Activated T-cell treated with anti-CD3 and anti-CD28 coated beads, Interleukin-2, amount 50 U/mL, for 48 hours (primary cell): ENCODE measurements at places on chromosomes 4 and X.

DNA sequence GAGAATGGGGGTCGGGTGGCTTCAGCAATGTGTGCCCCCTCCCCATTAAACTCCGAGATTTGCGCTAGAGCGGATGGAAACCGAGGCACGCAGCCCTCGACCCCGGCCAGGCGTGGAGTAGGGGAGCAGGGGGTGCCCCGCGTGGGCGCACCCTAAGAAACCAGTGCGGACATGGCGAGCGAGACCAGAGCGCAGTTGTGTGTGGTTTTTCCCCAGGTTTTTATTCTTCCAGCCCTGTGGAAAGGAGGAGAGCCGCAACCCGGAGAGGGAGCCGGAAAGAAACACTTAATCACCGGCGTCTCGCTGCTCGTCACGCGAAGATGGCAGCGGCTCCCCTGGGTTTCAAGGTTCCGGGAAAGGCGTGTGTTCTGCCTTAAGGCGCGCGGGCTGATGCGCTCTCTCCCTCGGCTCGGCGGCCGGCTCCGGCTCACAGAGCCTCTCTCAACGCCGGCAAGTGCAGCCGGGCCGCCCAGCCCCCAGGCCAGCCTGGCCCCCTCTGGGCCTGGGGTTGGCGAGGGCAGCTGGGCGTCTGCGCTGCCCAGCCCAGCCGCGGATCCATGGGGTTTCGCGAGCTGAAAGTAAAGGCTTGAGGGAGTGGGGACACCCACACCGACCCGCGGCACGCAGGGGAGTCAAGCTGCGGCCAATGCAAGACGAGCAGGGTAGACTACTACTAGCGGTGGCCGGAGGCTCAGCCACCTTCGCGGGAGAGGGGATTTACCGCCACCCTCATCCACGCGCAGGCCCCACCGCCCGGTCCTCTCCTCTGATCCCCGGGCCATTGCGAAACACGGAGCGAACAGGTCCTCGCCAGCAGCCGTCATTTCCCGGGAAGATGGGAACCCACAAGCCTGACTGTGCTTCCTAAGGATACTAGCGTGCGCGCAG is 74.0 kb upstream of the BCOR start:
- peak; percentile 59 for DNase-seq

GRCh38 chr4:112854420-112854819 is 195.0 kb upstream of the ANK2 start:
- DNase-seq: no peak

GRCh38 chr4:177271915-177272766 is 37.5 kb upstream of the NEIL3 start:
- DNase-seq: no peak

DNA sequence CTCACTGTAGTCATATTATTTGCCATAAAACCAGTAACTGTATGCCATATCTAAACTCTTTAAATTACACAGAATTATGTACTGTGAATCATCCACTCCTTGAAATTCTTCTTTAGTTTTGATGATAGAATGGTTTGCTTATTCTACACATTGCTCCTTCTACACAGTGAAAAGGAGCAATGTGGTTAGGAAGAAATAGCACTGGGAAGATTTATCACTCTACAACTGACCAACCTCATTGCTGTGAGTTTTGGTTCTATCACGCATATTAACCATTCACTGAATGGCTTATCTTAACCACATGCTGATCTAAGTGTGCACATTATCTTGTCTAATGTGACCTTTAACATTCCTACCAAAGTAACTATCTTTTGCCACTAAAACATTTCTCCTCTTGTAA is 415.7 kb upstream of the NDST4 start:
- no peak for DNase-seq

GRCh38 chr4:141036786-141037185 is 96.5 kb downstream of the RNF150 start:
- DNase-seq: no peak

GRCh38 chr4:2256781-2257191 is 5.1 kb downstream of the MXD4 start:
- peak; percentile 14 for DNase-seq

- DNase-seq: no peak
Measured at GRCh38 chrX:146994163-146994562, 179.6 kb upstream of the CXorf51A start.

GRCh38 chrX:37455381-37455780 is 106.2 kb downstream of the PRRG1 start:
- DNase-seq: no peak

DNA sequence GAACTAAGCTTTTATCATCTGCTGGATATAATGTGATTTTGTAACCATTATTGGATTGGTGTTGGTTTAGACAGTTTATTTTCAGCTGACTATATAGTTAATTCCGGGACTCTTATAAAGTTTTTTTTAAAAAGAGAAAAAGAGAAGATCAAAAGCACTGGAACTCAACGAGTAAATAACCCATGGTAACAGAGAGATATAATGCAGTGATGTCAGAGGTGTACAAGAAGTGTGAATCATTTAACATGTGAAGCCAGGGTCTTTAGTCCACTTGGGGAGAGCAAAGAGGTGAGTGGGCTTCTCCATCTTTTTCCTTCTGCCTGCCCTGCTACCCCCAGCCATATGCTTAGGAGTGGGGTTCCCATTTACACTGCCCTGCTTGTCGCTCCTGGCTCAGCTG is 3.2 kb downstream of the TMEM165 start:
- no peak for DNase-seq

GRCh38 chrX:22652596-22652995 is 347.2 kb upstream of the DDX53 start:
- no peak for DNase-seq

GRCh38 chr4:182540496-182540895 is 297.3 kb downstream of the TENM3 start:
- no peak for DNase-seq

- no peak for DNase-seq
Measured at GRCh38 chr4:36088542-36088941, 155.8 kb downstream of the ARAP2 start.

GRCh38 chrX:20437683-20438082 is 171.0 kb upstream of the RPS6KA3 start:
- no peak for DNase-seq

- no peak for DNase-seq
Measured at GRCh38 chr4:142036795-142037583, 400.6 kb downstream of the IL15 start.

DNA sequence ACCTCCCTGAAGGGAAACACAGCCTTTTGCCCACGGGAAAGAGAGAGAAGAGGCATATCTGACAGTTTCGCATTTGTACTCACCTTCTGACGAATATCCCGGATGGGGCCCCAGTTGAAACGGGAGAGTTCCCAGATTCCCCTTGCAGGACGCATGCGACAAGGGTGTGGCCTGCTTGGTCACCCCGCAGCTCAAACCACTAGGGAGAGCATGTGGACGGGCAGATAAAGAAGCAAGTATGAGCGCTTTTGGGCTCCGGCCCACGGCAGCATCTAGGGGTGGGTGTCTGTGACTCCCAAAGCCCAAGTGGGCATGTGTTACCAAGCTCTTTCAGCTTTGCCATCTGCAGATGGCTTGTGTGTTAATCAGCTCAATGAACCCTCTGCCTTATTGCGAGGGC is 70.1 kb upstream of the MED14 start:
- DNase-seq: no peak

DNA sequence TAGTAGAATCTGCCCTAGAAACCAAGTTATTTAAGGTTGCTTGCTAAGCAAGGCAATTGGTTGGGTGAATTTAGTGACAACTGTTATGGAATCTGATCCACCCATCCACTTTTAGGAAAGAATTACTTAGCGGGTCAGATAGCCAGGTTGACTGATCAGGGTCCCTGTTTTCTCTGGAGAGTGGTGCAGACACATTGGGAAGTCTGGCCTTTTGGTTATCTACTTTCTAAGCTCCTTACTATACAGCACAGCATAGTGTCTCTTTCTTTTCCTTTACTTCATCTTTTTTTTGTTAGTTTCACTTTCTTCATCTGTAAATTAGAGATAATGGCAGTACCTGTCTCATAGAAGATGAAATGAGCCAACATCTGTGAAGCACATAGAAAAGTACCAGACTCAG is 7.4 kb downstream of the HERC3 start:
- no peak for DNase-seq

- DNase-seq: no peak
Measured at GRCh38 chrX:14843666-14844065, 29.2 kb downstream of the FANCB start.

DNA sequence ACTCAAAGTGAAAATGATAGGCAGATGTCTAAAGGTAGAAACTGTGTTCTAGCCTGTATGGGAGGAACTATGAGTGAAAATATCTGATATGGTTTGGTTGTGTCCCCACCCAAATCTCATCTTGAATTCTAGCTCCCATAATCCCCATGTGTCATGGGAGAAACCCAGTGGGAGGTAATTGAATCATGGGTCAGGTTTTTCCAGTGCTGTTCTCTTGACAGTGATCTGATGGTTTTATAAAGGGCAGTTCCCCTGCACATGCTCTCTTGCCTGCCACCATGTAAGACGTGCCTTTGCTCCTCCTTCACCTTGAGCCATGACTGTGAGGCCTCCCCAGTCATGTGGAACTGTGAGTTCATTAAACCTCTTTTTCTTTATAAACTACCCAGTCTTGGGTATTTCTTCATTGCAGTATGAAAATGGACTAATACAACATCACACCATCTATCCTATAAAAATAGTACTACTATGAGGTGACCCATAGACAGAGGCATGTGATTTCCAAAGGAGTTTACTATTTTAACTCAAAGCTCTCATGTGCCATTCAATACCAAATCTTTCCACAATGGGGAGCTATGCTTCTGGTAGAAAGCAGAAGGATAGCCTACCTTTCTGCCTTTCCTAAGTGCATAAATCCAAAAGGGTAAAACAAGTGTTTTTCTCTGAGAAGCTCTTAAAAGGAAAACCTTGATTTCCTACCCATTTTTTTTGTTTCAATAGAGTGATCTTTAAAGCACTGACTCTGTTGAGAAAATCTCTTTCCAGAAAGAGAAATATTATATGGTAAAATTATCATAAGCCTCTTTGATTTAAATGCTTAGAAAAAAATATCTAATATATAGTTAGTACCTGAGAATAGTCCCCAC is 38.8 kb downstream of the SEC31A start:
- DNase-seq: no peak

DNA sequence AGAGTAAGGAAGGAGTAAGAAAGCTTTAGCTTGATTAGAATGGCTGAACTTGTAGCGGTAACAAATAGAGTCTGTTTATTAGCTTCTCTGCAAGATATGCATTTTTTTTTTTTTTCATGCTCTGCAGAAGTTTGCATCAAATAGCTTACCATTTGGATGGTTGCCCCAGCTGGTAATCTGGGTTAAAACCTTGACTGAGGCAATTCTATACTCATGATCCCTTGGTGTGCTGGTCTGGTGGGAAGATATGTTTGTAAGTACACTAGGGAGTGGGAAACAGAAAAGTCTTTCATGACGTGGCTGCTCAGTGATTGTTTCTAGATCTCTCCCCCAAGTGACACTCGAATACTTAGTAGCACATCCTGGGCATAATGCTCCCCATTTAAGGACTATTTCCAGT is 32.1 kb downstream of the SEPTIN11 start:
- no peak for DNase-seq

DNA sequence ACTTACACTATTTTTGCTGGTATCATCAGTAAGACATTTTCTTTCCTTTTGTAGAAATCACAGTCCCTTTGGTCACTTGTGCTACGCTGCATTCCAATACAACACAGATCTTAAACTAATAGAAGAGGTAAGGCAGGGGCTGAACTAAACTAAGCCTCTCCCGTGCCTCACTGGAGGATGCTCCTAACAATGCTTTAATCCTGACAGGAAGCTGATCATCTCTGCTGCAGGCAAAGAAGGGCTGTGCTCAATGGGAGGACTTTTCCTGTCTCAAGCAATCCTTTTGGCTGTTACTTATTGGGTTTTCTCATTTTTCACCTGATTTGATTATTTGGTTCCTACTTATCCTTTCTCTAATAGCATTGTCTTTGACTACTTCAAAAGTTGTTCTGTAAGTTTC is 583.1 kb downstream of the INPP4B start:
- no peak for DNase-seq

DNA sequence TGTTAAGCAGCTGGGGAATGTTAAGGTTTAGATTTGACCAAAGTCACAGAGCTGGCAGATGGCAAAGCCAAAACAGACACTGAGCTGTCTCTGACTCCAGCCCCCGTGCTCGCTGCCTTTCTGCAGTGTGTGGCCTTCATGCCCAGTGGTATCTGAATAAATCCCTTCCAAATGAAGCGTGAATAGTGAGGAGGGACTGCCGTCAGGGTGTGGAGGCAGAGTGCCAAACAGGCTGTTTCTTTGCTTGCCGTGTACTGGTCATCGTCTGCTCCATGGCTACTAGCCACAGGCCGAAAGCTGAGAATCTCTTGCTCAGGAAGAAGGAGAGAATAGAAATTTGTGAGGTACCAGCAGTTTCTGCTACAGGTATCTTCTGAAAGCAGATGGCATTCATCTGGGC is 19.7 kb downstream of the PRIMPOL start:
- no peak for DNase-seq

- DNase-seq: no peak
Measured at GRCh38 chr4:158572608-158573007, 50.9 kb downstream of the RXFP1 start.

GRCh38 chr4:185219551-185220344 is 10.3 kb downstream of the SNX25 start:
- no peak for DNase-seq

- DNase-seq: no peak
Measured at GRCh38 chr4:55546506-55546755, 278 bp downstream of the CLOCK start.

GRCh38 chr4:140980426-140981200 is 152.7 kb downstream of the RNF150 start:
- DNase-seq: no peak

DNA sequence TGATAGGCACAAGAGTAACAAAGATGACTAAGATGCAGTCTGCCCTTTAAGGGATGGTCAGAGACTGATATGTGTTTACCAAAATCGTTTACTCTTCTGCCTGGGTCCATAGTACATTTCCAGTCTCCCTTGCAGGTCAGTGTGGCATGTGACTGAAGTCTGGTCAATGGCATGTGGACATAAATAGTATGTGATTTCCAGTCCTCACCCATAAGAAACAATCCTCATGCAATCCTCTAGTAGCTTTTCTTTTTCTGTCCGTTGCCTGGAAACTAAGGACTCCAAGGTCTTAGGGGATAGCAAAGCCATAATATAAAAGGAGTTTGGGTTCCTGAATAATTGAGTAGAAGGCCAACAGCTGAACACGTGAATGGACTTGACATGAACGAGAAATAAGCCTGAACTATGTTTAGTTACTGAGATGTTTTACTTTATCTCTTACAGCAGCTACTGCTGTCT is 1.1 kb downstream of the SLC9B2 start:
- DNase-seq: no peak

GRCh38 chrX:21738210-21738949 is 19.5 kb downstream of the SMPX start:
- DNase-seq: no peak

DNA sequence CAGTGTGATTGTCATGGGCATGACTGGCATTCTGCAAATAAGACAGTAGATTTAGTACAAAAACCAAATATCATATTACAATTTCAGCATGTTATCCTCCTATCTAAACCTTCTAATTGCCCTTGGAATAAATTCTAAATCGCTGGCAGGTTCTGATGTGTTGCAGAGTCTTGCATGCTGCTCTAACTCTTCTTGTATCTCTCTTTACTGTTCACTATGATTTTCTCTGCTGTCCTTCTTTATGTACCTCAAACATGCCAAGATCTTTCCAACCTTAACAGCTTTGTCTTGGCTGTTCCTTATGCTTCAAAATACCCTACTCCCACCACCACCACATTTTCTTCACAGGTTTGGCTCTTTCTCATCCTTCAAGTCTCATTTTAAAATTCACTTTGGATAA is 43.0 kb upstream of the KCNIP4 start:
- DNase-seq: no peak
